AG08395 (cell line): ENCODE measurements at places on chromosomes 7 and 10.

GRCh38 chr7:23205909-23206767, 24.3 kb downstream of the NUP42 start:
- no peak for DNase-seq

- DNase-seq, result no peak
These were observed 96.5 kb upstream of the PLPP4 start for GRCh38 chr10:120360571-120360970.

- no peak for DNase-seq
These were observed 87.4 kb downstream of the APBB1IP start for GRCh38 chr10:26525586-26525985.

DNA sequence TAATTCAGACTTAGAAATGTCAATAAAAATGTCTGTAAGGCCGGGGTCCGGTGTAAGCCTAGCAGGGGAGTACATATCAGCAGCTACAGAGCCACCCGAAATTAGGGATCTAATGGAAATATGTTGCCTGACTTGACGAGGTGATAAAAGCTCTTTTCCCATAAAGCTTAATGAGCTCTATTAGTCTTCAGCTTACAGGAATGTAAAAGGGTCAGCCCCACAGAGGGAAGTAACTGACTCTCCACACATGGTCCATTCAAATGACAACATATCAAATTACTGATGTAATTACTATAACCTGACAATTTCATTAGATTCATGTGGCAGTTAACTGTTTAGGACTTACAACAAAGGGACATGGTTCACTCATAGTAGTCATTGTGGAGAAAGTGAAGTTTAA, 62.3 kb downstream of the ATE1 start:
- no peak for DNase-seq
